ENCODE measurements at places on chromosomes 7 and 10. TPM values are rescaled to one million over a fixed set of nuclear protein-coding genes. Genes with fewer than 3 reads are reported as not detected.

The OPN4 gene
- total RNA-seq, result not detected

The ADCY1 gene
- total RNA-seq, result 2.5 TPM

The DPYSL4 gene
- total RNA-seq, result 1.9 TPM

The TMEM270 gene
- not detected for total RNA-seq

The CPN1 gene
- not detected for total RNA-seq

The CASP7 gene
- total RNA-seq, result 19.0 TPM

The CRHR2 gene
- 0.15 TPM for total RNA-seq

The PCDH15 gene
- not detected for total RNA-seq

The ASB4 gene
- 0.16 TPM for total RNA-seq

The ITPRID1 gene
- 1.6 TPM for total RNA-seq

The SLC26A3 gene
- not detected for total RNA-seq

- no peak for DNase-seq
These were observed 570.9 kb upstream of the FOXK1 start for GRCh38 chr7:4111166-4111565.

DNA sequence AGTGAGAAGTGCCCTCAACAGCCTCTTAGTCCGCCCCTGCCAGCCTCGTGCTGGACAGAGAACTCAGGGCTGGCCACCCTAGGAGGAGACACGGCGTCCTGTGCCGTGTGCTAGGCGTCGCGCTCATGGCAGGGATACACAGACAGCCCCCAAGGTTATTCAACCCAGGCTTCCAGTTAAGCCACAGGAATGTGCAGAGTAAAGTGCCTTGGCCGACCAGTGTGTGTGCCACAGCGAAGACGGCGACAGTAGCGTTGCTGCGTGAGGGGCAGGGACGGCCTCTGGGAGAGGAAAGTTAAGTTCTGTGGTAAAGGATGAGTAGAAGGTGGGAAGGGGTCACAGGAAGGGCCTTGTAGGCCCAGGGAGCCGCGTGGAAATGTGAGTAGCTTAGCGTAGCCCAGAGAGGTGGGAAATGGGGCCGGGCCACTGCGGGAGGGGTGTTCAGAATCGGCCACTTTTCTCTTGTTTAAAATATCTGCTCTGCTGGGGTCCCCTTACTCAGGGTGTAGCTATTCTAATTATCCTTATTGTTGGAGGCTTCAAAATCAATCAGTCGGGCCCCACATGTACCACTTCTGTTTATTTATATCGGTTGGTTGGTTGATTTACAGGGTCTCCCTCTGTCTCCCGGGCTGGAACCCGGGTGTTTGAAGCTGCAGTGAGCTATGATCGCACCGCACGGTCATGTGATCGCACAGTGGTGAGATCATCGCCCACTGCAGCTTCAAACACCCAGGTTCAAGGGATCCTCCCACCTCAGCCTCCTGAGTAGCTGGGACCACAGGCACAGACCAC lies 24.5 kb downstream of the TMEM120A start:
- no peak for DNase-seq

DNA sequence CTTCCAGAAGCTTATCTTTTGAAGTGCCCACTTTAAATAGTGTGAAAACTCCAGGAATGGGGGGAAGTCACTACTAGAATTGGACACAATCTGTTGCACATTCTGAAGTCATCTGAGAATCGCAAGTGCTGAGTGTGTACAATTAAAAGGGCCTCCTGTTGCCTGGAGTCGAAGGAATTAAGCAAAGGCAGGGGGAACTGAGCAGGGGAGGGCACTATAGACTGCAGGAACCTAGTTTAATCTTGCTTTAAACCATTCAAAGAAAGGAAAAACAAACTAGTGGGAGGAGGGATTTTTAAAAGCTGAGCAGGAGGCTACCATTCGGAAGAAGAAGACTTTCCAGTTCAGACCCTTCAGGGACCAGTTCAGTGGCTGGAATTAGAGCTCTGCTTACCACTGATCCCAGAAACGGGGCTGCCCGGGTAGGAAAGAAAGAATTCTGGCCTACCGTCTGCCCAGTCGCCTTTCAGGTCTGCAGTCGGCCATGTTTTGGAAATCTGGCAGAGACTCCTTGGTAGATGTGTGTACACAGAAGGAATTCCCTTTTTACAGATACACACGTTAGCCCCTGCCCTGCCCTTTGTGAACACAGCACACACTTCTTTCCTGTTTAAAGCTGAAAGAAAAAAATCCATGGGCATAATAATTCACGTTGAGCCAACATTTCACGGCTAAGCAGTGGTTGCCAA lies 610.6 kb upstream of the FOXK1 start:
- no peak for DNase-seq

- no peak for DNase-seq
These were observed 9.0 kb upstream of the CUZD1 start for GRCh38 chr10:122854648-122855047.

DNA sequence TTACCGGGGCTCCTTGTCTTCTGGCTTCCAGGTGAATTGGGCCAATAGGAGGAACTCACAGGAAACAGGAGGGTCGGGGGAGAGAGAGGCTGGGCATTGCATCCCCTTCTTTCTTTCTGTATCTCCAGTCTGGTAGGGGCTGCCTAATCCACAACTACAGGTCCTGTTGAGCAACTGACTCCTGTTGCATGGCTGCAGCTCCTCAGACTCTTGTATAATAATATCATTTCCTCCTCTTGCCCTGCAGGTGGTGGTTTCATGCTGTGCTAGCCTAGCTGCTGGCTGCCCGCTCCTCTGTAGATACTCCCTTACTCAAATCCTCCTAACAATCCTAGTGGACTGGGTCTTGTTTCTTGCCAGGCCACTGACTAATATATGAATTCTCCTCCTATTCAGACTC lies 276.5 kb upstream of the SMIM30 start:
- no peak for DNase-seq

GRCh38 chr7:22001345-22002004 lies 55.8 kb upstream of the CDCA7L start:
- DNase-seq, result no peak

DNA sequence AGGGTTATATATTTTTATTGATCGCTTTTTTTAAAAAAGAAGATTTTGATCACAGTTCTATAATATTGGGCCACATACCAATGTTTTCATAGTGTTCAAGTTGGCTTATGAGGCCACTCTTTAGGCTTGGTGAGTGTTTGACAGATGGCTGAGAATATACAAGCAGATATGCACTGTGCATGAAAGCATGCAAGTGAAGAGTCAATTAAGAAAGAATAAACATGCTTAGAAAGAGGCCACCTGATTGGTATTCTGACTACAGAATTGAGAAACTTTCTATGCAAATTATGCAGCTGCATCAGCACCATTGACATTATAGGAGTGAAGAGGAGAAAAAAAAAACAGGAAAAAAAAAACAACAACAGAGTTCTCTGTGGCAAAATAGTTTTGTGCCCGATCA lies 39.9 kb downstream of the CABCOCO1 start:
- no peak for DNase-seq

GRCh38 chr7:155204744-155205367 lies 92.8 kb upstream of the INSIG1 start:
- peak; percentile 34 for DNase-seq

DNA sequence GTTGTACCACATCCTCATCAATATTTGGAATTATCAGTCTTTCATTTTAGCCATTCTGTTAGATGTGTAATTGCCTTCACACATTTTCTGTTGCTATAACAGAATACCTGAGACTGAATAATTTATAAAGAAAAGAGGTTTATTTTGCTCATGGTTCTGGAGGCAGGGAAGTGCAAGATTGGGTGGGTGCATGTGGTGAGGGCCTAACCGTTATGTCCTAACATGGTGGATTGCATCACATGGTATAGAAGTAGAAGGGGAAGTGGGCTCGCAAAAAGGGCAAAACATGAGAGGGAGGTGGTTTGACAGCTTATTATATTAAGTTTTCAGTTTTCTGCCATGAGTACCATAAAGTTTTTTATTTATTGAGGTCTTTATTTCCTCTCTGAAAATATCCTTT lies 452.0 kb downstream of the ARL4A start:
- DNase-seq, result no peak

GRCh38 chr7:106901828-106902441 lies 36.9 kb downstream of the PIK3CG start:
- no peak for DNase-seq

DNA sequence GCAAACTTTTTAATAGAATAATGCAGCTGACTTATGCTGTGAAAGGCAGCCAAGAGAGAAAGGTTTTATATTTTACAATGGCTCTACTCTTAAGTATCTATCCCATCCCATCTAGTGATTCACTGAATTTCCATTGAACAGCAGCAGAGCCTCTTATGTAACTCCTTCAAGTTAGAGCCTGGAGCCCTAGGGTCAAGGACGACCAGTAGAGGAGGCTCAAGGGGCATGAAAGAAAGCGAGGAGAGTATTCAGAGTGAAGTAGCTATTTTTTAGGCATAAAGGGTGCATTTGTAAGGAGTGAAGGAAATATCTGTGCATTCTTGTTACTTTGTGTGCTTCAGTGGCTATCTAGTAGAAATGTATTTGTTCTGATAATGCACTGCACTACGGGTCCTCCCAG lies 180.2 kb upstream of the TPK1 start:
- no peak for DNase-seq

DNA sequence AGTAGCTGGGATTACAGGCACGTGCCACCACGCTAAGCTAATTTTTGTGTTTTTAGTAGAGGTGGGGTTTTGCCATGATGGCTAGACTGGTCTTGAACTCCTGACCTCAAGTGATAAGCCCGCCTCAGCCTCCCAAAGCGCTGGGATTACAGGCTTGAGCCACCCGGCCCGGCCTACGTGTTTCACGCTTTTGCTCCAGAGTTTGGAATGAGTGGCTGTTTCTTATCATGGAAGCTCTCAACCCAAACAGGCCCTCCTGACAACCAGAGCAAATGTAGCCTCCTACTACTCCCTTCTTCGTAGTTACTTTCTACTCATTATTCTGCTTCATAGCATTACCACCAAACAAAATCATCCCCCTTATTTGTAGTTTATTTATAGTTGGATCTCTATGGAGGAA lies 26.8 kb upstream of the CASD1 start:
- no peak for DNase-seq

- DNase-seq, result no peak
These were observed 2.3 kb downstream of the FAM107B start for GRCh38 chr10:14772399-14772798.

- no peak for DNase-seq
These were observed 519.3 kb upstream of the MKI67 start for GRCh38 chr10:128645486-128645885.

DNA sequence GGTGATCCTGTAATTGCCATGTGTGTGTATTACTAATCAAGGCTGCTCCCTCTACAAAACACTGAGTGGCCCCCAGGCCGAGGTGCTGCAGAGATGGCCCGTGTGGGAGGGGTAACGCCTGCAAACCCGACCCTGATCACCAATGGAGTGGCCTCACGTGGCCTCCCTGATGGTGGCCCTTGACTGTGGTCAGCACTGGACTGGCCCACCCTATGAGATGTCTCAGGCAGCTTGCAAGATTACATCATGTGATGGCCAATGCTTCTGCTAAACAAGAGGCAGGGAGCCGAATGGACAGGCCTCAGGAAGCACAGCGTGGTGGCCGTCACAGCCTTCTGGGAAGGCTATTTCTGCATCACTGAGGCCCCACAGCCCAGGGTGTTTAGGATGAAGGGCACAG lies 186.4 kb downstream of the MGMT start:
- no peak for DNase-seq

DNA sequence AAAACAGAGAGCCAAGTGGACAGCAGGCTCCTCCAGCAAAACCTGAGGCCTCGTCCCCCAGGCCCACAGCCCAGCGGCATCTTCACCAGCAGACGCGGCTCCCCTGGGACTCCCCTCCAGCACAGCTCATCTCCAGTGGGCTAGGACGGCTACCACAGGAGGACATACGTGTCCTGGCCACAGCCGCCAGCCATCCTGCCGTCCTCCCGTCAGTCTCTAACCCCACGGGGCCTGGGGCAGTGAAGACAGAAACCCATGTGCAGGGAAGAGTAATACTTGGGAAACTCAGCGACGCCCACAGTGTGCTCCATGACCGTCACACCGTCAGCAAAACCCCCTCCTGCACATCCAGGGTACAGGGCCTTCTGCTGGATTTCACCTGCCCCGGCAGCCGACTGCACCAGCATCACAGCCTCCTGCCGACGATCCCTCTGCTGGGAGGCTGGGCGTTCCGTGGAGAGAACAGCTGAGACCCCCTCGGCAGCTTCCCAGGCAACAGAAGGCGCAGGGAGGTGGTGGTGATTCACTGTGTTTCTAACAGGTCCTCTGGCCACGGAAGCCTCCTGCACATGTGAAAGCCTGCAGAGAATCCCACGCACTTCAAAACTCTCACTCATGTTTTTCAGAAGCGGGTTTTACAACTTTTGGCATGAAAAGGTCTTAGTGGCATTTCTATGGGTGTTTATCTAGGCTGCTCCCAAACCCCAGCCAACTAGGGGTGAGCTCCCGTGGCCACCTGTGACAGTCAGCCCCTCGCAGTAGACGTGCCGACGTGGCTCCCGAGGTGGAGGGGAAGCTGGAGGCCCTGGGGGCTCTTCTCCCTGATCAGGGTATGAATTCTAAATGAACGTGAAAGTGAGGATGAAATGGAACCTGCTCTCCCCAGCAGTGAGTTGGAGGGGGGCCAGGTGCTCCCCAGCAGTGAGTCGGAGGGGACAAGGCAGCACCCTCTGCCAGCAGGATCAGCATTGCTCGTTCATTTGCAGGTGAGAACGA lies 513.5 kb downstream of the PTPRN2 start:
- no peak for DNase-seq

GRCh38 chr10:14423111-14423744 lies 92.5 kb upstream of the FRMD4A start:
- DNase-seq, result no peak

- DNase-seq, result no peak
These were observed 51.1 kb upstream of the PPP1R3C start for GRCh38 chr10:91683975-91684374.

GRCh38 chr10:58431903-58432302 lies 46.7 kb downstream of the TFAM start:
- DNase-seq, result peak; percentile 51

DNA sequence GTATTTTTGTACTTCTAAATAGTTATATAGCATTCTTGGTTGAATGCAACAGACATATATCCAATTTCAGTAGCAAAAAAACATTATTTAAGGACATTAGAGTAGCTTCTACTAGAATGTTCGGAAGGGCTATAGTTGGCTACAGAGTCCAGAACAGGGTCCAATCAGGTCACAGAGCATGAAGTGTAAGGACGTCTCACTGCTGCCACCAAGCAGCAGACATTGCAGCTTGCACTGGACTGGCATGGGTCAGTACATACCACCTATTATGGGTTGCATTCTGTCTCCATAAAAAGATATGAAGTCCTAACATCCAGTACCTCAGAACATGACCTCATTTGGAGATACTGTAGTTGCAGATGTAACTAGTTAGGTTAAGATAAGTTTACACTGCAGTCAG lies 87.3 kb downstream of the LHFPL3 start:
- no peak for DNase-seq

DNA sequence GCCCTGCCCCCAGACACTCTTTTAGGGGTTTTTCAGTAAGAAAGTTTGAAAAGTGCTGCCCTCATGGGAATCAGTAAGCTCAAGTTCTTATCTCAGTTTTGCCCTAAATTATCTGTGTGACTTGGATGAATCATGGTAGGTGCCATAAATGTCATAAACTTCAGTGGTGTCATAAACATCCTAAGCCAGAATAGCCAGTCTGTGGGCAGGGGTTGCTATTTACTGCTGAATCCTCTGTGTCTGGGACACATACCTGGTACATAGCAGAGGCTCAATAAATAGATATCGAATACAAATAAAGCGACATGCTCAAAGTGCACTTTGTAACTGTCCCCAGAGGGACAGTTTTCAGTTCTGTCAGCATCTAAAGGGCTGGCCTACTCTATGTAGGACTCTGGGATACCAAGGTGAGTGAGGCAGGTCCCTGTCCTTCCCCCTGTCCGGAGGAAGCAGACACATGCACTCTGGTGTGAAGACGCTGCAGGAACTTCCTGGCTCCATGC lies 502.1 kb downstream of the RPS24 start:
- DNase-seq, result no peak
